ENCODE measurements at places on chromosomes 3 and 15.

- DNase-seq: no peak
Measured at GRCh38 chr15:53786401-53786800, 26.9 kb upstream of the WDR72 start.

DNA sequence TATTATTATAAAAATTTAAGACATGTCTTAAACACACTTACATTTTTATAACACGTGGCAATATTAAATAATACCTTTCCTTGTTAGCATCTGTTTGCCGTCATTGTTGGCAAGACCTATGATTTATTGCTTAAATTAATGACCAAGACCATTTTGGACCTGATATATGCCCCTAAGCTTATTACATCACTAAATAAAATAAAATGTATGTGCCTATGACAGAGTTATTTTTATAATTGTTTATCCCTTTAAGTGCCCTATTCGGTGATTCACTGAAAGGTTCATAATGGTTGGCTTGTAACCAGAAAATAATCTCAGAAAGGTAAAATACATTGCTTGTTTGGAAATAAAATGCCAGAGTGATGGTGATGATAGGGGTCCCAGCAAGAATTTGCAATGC is 17.5 kb downstream of the CDIN1 start:
- no peak for DNase-seq

- no peak for DNase-seq
Measured at GRCh38 chr3:185789891-185790830, 34.7 kb downstream of the IGF2BP2 start.

- DNase-seq: no peak
Measured at GRCh38 chr3:14231145-14231990, 52.8 kb downstream of the LSM3 start.

All from right lobe of liver (tissue), 6 donors.